ENCODE measurements at places on chromosomes 1 and 21. TPM values are rescaled to one million over a fixed set of nuclear protein-coding genes. Genes with fewer than 3 reads are reported as not detected.

The KIAA1614 gene
- total RNA-seq, result 0.79 TPM

The DYRK3 gene
- 9.7 TPM for total RNA-seq

The PIGR gene
- total RNA-seq, result 0.05 TPM

The SLC35D1 gene
- total RNA-seq, result 7.6 TPM

The GBP6 gene
- not detected for total RNA-seq

The S100A1 gene
- total RNA-seq, result 1.0 TPM

The NTRK1 gene
- 0.18 TPM for total RNA-seq

The ZNF697 gene
- 1.5 TPM for total RNA-seq
